H1 (cell line): ENCODE measurements at places on chromosomes 7 and 10.

- no peak for DNase-seq
These were observed 35.7 kb downstream of the CCDC7 start for GRCh38 chr10:32481606-32482005.

GRCh38 chr7:47758546-47758945, 176.6 kb upstream of the TNS3 start:
- no peak for DNase-seq

DNA sequence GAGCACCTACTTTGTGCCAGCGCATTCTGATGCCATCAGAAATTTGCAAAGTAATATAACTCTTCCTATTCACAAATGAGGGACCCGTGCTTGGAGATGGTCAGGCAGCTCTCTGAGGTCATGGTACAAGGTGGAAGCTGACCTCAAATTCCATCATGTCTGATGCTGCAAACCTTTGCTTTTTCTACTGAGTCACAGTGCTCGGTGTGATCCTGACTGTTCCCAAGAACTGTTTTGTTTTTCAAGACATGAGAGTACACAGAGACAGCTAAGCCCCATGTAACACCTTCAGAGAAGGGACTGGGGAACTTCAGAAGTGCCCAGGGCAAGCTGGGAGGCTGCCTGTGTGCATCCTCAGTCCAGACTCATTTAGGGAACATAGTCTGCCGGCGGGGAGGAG, 111.3 kb downstream of the FRMD4A start:
- no peak for DNase-seq

- no peak for DNase-seq
These were observed 186.8 kb downstream of the ETV1 start for GRCh38 chr7:13802651-13803050.

GRCh38 chr7:1541431-1542162, 11.1 kb downstream of the MAFK start:
- DNase-seq = no peak

GRCh38 chr7:158050978-158051651, 536.5 kb downstream of the PTPRN2 start:
- DNase-seq = no peak
